ENCODE measurements at places on chromosomes 2 and 18.

- no peak for DNase-seq
Measured at GRCh38 chr2:216671081-216671411, 24.3 kb downstream of the IGFBP5 start.

- DNase-seq, result no peak
Measured at GRCh38 chr2:40507432-40507831, 55.5 kb upstream of the SLC8A1 start.

DNA sequence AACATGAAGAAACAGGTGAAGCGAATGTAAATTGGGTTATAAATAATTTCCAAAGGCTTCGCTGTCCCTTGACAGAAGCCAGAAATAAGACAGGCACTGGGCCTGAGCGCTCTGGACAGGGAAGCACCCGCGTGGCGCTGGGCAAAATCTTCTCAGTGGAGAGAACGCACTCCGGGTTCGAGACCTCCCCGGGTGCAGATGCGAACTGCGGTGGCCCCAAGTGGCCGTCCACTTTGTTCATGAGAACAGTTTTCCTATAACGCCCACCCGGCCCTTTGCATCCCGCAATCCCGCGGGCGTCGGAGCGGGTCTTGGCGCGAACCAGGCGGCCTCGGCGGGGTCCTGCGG is 651 bp upstream of the DPYSL5 start:
- no peak for DNase-seq

DNA sequence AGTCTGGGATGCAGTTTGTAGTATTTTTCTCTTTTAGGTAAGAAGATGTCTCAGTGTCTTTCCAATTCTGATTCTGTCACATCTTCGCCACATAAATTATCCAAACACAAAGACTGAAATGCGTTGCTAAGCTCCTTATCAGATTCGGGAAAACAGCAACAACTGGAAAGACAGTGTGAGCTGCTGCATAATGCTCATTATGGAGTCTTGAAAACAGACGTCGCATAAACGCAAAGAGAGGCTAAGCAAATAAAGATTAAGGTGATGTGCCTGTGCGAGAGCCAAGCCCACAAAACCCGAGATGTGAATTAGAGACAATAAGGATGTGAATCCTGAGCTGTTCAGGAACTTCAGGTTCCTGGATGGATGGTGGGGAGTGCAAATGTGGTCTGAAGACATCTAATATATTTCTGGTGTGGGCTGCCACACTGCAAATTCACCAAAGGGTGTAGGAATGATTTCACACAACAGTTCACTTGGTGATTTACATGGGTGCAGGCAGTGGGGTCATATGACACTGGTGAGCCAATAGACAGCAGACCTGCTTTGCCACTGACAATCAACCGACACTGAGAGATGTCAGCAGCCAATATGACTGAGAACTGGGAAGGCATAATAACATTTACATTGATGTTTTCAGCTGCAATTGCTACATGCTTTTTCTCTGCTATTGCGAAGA is 195.8 kb downstream of the MTX2 start:
- no peak for DNase-seq

- DNase-seq, result no peak
Measured at GRCh38 chr18:11983592-11983991, 2.3 kb downstream of the IMPA2 start.

- no peak for DNase-seq
Measured at GRCh38 chr2:185132501-185133041, 534.2 kb downstream of the ZNF804A start.

GRCh38 chr2:1702186-1702565 is 42.1 kb downstream of the PXDN start:
- no peak for DNase-seq

GRCh38 chr2:105376789-105377240 is 22.0 kb downstream of the FHL2 start:
- peak; percentile 76 for DNase-seq

DNA sequence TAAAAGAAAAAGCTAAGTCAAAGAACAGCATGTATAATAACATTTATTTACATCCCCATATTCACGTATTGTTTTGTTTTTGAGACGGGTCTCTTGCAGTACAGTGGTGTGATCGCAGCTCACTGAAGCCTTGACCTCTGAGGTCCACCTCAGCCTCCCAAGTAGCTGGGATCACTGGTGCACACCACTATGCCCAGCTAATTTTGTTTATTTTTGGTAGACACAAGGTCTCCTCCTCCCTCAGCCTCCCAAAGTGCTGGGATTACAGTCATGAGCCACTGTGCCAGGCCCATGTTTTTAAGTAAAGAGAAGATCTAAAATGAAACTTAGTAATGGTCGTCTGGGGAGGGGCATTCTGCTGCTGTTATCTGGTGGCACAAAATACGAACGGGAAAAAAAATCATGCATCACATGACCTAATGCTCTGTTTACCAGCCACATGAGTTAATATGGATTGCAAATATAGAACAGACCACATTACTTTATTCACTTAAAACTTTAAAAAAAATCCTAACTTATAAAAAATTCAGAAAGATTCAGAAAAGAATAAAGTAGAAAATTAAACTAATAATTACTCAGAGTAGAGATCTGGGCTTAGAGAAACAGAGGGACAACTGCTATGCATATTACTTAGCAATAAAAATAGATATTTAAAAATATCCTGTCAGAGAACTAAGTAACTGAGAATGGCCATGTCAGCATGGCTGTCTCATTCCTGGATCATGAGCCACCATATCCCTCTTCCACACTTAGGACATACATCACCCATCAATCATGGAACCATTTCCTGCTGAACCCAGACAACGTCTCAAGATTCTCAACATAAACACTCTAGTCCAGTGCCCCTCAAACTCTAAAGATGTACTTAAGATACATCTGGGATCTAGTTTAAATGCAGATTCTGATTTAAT is 7.3 kb downstream of the MMADHC start:
- peak; percentile 68 for DNase-seq

- DNase-seq, result peak; percentile 18
Measured at GRCh38 chr2:63432373-63432772, 155.9 kb downstream of the WDPCP start.

DNA sequence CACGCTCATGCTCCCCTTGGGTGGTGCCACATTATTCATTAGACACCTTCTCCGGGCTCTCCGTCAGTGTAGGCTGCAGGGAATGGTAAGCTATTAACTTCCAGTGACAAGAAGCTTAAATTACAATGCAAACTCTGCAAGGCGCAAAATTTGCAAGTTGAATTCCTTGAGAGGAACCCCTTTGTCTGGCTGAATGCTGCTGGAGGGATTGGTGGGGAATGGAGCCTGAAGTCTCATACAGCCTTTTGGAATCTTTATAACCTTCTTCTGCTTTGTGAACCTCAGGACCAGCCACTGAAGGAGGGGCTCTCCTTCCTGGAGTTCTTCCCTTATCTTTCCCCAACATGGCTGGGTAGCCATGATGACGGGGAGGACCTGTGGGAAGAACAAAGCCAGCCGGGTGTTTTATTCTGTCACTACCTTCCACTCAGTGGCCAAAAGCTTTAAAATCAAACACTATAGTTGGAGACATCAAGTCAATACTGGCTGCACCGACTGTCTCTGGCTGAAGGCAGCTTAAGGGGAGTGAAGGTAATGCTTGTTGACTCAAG is 220.9 kb upstream of the EPHA4 start:
- DNase-seq, result no peak

DNA sequence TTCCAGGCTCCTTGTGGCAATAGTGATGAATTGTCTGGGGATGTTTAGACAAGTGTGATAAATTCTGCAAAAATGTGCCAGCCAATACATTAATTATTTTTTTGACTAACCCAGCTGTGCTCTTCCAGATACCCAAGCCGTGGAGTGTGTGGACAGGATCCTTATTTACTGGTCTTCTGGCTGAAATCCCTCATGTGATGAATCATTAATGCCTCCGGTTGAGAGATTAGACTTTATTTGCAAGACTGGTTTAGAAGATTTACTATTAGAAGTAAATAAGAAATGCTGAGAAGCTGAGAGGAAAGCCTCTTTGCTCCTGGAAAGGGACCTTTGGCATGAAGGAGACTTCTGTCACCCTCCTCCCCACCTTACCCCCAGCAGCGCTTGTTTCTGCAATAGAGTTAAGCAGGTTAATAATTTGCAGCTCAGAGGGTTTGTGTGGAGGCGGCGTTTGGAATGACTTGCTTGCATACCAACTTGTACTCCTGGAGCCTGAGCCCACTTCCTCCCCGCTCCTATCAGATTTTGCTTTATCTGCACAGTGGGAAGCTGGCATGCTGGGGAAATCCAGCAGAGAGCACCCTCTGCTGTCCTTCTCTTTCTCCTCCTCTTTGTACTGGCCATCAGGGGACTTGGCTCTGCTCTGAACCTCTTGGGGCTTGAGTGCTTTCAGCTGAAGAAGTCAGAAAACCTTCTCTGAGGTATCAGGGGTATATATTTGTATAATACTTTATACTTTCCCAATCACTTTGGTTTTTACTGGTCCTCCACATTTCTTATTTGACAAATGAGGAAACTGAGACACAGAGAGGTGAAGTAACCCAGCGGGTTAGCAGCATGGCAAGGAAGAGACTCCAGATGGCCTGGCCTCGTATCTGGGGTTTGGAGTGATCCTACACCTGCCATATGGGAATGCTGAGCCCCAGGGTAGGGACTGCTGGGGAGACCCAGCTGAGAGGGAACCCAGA is 16.3 kb downstream of the SLC3A1 start:
- no peak for DNase-seq

DNA sequence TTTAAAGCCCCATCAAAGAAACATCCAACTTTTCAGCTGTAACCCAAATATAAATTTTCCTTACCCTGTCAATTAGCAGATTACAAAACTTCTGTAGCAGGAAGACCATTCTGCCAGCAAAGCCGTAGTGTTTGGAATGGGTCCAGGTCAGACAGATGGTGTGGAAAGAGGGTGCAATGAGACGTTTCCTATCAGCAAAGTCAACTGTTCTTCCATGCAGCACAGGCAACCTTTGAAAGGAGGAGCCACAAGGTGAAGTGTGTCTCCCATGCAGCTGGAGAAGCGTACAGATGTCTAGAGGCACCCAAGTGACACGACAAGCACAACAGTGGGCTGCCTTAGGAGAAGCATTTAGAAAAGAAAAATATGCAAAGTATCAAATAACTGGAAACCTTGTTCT is 83.7 kb downstream of the SP3 start:
- no peak for DNase-seq

DNA sequence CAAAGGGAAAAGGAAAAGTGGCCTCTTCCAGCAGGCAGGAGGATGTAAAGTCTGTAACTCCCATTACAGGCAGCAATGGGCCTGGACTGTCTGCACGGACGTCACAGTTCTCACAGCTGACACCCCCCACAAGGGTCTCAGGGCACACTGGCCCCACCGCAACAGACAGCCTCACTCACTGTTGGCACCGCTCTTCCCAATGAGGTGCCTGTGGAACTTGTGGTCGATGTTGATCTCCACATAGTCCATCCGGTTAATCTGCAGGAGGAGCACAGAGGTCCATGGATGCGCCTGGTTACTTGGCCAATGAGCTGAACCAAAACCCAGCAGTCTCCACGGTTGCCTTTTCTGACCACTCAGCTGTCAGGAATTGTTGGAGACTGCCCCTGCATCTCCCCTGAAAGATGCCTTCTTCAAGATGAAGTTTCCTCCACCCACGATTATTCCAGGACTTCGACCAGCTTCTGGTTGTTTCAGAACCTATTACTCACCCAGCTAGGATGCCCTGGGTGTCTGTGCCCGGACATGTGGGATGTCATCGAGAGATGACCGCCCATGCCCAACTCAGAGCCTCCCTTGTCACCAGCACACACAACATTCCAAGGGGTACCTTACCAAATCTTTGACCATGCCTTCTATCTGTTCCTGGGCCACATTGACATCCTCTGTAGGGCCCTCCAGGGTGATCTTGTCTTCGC is 62.5 kb downstream of the HDLBP start:
- no peak for DNase-seq

DNA sequence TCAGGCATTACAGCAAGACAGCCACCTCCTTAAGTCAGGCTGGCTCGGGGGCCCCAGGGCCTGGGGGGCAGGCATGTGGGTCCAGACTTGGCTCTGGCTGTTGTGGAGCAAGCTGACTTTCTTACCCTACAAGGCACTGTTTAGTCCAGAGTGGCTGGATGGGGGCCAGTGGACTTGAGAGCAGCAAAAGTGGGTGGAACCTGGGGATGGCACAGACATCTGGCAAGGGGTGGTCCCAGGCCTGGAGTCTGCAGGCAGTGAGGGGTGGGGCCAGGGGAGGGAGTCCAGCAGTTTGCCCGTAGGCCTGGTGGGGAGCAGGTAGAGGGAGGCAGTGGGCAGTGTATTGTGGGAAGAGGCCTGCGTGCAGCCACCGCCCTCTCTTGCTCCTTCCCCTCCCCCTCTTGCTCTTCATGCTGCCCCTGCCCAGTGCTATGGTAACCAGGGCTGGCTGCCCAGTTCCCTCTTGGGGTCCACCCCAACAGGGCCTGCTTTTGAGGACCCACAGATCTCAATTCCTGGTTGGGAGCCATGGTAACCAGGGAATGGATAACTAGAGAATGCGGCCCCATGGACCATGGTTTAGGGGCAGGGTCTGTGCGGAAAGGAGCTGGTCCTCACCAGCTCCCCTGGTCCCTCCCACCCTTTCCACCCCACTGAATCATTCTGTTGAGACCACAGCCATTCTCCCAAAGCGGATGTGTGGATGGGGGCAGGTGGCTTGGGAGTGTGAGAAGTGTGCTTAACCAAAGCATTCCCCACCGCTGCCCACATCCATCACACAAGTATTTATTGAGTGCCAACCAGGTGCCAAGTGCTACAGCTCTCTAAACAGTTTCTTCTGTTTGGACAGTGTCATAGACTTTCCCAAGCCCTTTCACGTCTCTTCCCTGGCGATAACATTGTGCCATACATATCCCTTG is 19.3 kb downstream of the SPEG start:
- no peak for DNase-seq

DNA sequence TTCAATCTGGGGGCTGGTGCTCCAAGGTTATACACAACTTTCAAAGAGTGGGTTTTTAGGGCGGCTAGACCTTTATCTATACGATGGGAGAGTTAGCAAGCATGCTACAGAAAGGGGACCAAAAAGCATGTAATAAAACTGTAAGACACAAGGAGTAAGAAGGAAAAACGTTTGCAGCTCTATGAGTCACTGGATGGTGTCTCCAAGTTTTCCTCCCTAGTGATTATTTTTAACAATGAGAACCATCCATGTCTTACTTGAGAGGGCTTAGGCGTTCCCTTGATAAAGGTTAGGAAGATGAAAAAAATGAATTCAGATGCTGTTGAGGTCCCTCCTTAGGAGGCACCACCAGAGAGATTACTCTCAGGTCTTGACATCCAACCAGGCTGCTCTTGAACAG is 75.9 kb downstream of the HRH4 start:
- no peak for DNase-seq

DNA sequence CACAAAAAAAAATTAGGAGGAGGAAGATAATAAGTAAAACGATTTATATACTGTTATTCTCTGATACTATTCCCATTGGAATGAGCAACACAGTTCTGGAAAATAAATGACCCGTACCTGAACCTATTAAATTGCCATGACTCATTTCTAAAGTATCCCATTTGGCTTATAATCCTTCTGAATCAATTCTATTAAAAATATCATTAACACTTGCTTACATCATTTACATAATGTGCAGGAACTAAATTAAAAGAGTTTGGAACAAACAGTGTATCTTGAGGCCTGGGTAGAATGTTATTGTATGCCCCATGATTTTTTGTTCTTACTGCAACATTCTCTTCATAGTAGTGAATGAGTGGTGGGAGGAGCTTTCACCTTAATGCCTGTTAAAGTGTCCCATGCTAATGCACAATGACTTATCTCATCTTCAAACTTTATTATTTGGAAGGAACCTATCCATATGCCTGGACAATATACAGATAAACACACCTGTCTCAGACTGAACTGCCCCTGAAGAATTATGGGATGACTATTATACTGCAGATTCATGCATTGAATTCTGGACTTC is 549.9 kb upstream of the ACVR2A start:
- no peak for DNase-seq

All from kidney capillary endothelial cell (primary cell).